ENCODE measurements at places on chromosomes 6 and 20. TPM values are rescaled to one million over a fixed set of nuclear protein-coding genes. Genes with fewer than 3 reads are reported as not detected.

DNA sequence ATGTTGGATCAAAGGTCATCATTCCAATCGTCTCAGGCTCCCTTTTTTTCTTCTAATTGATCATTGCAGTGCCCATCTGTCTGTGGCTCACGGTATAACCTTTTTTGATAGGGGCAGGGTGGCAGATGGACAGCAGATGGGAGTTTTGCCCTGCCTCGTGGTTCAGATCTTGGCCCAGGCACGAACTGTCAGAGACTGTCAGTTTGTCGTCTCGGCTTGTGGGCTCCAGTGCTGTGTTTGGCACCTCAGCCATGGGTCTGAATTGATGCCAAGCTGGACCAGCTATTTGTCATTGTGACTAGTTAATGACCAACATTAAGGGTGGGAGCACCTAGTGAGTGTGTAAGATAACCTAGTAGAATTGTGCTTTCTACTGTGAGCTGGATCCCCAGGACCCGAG lies 197.6 kb downstream of the PRL start:
- no peaks in the 10 kb centered on the region for H3K36me3 ChIP-seq
- no peak for DNase-seq
- no peaks in the 10 kb centered on the region for H3K4me1 ChIP-seq
- H3K27ac ChIP-seq = no peak overlapping the region

- DNase-seq = no peak
- no peaks in the 10 kb centered on the region for H3K4me1 ChIP-seq
- H3K27ac ChIP-seq = no peak overlapping the region
- H3K4me3 ChIP-seq = no peak overlapping the region
Measured at GRCh38 chr6:27851440-27851839, 60.8 kb downstream of the OR2B2 start.

GRCh38 chr6:154773610-154774089 lies 40.4 kb downstream of the SCAF8 start:
- no peaks in the 10 kb centered on the region for H3K27me3 ChIP-seq
- H3K27ac ChIP-seq = no peak overlapping the region
- no peak overlapping the region for H3K4me3 ChIP-seq
- no peaks in the 10 kb centered on the region for H3K36me3 ChIP-seq
- peaks cover 4% of the 10 kb centered on the region for H3K4me1 ChIP-seq

Gene ENPP3
- total RNA-seq = 0.40 TPM

Gene CYB5R4
- total RNA-seq = 59.2 TPM

GRCh38 chr20:23374441-23374840 lies 12.5 kb downstream of the GZF1 start:
- H3K27me3 ChIP-seq = no peaks in the 10 kb centered on the region
- H3K36me3 ChIP-seq = no peaks in the 10 kb centered on the region
- no peak overlapping the region for H3K4me3 ChIP-seq
- no peak overlapping the region for H3K27ac ChIP-seq
- no peak for DNase-seq
- no peaks in the 10 kb centered on the region for H3K4me1 ChIP-seq

Gene SIRPB1
- 0.95 TPM for total RNA-seq

DNA sequence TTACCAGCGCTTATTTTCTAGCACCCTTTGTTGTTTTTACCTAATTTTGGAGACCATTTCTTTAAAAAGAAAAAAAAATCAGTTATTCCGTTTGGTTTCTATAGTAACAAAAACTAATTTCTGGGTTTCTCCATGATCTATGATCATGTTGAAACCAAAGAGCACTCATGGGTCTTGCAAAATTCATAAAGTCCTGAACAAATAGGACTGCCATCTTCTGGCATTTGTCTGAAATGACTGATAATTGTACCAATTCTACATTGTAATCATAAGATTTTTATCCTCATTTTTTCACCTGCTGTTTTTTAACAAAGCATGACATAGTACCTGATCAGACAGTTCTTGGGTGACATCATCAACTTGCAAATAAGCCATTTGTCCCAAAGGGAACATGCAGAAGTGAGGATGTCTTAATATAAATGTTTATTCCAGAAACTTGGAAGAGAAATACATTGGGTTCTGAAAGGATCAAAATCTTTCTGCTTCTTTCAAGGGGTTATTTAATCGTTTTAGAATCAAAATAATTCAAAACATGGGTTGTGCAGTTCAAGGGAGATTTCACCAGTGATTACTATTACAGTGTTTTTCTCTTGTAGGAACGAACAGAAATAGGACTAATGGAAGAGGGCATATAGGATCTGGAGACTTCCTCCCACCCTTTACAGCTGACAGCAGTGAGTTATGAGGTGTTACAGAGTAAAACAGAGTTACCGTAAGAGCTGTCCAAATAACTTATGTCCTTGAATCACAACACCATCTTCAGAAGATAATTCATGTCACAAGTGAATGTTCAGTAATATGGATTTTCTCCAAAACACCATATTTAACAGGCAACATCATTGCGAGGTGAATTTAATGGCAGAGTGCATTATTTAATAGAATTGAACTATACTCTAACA lies 87.1 kb upstream of the GJE1 start:
- DNase-seq = no peak
- H3K4me3 ChIP-seq = no peak overlapping the region
- no peaks in the 10 kb centered on the region for H3K36me3 ChIP-seq
- no peak overlapping the region for H3K27ac ChIP-seq

GRCh38 chr6:116206231-116206903 lies 47.5 kb downstream of the TSPYL4 start:
- H3K4me1 ChIP-seq = no peaks in the 10 kb centered on the region
- no peak for DNase-seq
- no peak overlapping the region for H3K4me3 ChIP-seq
- no peaks in the 10 kb centered on the region for H3K27me3 ChIP-seq

Gene NRSN2
- total RNA-seq = 65.6 TPM

All from uterus (tissue), 4 donors.